NCI-H1105 (cell line): ENCODE measurements at places on chromosomes 7 and 10.

DNA sequence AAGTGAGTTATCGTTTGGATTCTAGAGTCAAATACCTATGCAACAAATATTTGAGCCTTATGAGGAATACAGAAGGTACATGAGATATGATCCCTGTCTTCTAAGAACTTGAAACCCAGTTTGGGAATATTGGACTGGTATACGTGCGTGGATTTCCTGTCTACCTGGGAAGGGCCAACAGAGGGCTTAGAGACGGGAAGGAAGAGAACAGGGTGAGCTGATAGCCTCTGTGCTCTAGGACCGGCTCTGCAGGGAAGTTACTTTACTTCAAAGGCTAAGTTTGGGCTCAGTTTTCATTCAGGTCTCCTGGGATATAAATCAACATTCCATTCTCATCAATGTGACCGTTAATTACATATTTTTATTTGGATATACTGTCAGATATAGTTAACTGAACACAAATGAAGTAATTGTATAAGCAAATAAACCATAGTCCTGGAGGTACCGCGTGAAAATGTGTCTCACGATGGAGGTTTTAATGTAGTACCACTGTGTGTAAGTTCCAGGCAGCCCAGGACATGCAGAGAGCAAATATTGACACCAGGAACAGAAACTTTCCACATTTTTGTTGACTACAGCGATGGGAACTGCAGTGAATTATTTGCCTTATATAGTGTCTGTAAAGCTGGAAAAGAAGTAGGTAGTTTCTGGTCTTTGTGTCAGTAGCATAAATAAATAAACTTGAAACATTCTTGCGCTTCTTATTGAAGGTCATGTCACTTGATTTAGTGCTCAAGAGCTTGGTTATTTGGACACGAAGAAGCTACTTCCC, 8.6 kb downstream of the CHST12 start:
- no peak for DNase-seq

DNA sequence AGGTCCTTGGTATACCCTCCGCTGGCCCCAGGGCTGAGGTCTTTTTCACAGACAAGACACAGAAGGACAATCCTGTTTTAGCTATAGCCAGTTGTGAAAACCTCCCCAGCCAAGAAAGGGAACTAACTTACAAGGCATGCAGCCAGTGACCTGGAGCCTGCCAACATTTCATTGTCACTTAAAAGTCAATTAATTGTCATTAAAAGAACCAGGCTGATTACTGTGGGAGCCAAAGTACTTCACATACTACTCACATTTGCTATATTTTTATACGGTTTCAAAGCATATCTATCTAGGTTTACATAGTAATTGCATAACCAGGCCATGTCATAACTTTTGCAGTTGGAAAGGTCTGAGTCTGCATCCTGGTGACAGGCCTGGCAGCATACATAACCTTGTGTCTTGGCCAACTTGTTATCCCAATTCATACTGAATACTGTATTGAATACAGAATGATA, 31.1 kb downstream of the NRBF2 start:
- DNase-seq: no peak

GRCh38 chr10:51269821-51270220, 195.5 kb downstream of the PRKG1 start:
- no peak for DNase-seq

GRCh38 chr7:109343678-109344077, 774.0 kb downstream of the DNAJB9 start:
- DNase-seq: no peak

DNA sequence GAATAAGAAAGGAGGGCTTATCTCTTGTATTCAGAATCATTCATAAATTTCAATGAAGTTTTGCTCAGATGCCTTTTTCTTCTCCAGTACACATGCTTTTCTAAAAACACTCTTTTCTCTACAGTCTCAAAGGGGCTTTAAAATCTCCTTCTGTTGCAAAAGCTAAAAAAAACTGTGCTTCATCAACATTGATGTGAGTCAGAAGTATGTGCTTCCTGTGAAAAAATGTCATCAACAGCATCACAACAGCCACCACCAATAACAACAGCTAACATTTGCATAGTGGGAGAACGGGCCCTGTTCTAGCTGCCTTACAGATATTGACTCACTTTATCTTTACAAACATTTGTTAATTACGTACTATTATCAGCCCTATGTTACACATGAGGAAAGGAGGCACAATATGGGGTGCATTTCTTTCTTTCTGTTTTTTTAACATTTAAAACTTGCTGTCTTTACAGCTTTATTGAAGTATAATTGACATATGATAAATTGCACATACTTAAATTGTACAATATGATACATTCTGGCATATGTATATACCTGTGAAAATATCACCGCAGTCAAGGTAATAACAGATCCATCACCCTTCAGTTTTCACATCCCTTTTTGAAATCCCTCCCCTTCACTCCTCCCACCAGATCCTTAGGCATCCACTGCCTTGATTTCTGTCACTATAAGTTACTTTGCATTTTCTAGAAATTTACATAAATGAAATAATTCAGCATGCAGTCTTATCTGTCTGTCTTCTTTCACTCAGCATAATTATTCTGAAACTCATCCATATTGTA, 1605.4 kb upstream of the LRRTM3 start:
- no peak for DNase-seq

DNA sequence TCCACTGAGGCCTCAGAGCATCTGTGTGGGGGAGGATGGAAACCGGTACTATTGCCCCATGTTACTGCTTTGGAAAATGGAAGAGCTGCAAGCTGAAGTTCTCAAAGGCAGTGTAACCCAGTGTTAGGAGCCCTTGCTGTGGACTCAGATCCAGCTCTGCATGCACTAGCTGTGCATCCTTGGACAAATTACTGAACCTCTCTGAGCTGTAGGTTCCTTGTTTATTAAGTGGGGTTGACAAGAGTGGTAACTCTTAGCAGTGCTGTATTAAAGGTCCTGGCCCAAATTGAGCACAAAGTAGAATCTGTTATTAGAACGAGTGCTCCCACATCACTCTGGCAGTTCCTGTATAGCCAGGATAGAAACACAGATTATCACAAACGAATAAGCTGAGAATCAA, 234.2 kb downstream of the USP6NL start:
- DNase-seq: no peak

DNA sequence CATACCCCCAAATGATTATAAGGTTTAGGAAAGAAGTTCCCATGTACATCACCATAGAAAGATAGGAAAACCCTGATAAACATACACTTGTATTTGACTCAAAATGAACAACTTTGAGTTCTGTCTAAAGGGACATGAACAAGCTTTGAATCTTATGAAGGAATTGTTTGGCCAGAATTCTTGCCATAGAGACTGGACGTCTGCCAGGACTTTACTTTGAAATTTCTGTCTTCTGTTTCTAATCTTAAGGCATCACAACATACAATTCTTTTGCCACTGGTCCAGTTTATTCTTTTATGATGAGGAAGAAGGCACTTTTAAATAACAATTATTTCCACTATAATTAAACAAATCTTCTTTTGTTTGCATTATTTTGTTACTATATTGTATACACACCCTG, 26.2 kb upstream of the CYP26C1 start:
- DNase-seq: no peak

DNA sequence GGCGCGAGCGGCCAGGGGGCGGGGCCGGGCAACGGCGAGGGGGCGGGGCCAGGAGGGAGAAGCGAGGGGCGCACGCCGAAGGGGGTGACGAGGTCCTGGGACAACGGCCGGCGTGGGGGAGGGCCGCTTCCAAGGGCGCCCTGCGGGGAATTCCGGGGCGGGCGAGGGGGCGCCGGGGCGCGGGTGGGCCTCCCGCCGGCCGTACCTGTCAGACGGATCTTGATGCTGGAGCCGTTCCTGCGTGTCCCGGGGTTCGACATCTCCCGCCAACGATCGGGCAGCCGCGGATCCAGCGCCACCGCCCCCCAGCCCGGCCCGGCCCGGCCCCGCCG, 421 bp downstream of the SMURF1 start:
- no peak for DNase-seq

GRCh38 chr10:55858730-55859129, 502.3 kb downstream of the ZWINT start:
- DNase-seq: no peak

- no peak for DNase-seq
Measured at GRCh38 chr7:107622429-107622828, 38.2 kb upstream of the SLC26A4 start.

DNA sequence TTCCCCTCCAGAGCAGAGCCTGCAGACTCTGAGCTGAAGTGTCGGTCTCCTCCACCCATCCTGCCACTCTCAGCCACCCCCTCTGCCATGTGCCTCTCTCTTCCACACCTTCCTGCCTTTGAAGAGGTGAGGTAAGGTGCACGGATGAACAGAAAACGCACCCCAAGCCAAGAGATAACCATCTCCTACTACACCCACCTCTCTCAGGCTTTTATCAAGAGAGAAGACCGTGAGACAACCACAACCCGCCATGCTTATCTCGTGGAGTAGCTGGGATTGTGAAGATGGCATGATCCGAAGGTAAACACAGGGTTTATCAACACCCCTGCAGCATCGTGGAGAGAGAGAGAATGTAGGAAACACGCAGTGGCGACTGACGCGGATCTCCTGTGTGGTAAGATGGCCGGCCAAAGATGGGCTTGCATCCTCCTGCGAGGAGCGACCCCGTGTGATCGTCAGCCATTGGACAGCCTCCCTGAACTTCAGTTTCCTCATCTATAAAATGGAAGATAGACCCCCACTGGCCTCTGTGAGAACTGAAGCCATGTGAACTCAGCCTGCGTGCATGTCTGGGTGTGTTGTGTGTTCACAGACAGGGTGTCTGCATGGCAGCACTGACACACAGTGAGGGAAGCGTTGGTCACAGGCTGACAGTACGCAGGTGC, 219.0 kb downstream of the DIP2C start:
- DNase-seq: no peak

DNA sequence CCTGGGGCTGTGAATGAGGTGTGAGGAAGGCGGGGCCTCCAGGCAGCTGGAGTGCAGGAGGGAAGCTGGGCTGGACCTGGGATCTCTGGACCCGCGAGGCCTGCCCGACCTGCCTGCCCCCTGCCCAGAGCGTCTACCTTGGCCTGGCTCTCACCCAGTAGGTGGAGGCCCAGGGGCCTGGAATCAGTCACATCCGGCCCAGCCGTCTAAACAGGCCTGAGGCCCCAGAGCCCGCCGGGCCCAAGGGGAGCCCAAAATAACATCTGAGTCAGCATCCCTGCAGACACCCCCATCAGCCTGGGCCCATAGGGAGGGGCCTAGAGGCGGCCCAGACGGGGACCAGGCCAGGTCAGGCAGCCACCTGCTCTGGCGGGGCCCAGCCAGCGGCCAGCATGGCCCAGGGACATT, 15.1 kb upstream of the ELN start:
- DNase-seq: no peak

DNA sequence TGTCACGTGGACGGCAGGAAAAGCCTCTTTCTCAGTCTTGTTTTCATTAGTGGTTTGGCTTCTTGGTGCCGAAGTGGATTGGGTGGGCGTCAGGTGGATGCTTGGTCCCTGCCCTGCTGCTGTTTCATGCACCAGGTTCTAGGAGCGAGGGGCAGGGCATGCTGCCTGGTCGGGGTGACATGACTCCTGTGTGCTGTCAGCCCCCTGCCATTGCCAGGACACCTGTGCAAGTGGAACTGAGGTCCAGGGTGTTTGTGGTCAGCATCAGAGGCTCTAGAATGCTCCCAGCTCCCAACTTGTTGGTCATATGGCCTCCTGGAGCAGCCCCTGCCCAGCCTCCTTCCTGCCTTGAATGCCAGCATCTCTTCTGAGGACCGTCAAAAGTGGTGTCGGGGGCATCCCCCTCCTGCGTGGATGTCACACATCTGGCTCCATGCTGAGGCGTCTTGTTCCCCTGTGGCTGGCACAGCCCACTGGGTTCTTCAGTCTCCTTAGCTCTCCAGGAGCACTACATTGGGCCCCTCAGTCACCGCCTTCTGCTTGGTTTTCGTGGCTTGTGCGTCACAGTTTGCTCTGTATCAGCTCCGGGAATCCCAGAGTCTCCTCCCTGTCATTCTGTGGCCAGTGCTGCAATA, 24.8 kb downstream of the ADCY1 start:
- DNase-seq: no peak

DNA sequence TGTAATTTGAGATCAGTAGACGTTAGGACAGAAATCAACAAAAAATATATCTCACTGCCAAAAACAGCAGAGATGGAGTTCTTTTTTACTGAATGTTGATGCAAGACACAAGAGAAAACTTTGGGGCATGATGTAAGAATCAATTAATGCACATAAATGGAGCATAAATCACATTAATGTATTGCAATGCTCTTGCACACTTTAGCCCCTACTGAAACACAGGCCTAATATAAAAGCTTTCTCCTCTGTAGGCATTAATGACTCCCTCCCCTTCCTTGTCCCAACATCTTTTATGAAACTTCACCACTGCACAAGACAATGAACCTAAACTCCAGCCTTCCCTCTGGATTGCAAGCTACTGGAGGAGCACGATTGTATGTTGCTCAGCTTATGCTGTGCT, 58.8 kb downstream of the CACNA2D1 start:
- no peak for DNase-seq
